BJ (cell line): ENCODE measurements at places on chromosomes 5 and 9. TPM values are rescaled to one million over a fixed set of nuclear protein-coding genes. Genes with fewer than 3 reads are reported as not detected.

Gene MEF2C
- 1.4 and 1.6 TPM in 2 replicates for polyA plus RNA-seq

Gene DCAF12
- polyA plus RNA-seq, result 29.4 and 37.0 TPM in 2 replicates

Gene FAM78A
- 0.37 and 1.1 TPM in 2 replicates for polyA plus RNA-seq

GRCh38 chr5:149745-150485 lies 41.4 kb upstream of the LRRC14B start:
- DNase-seq, result no peak

DNA sequence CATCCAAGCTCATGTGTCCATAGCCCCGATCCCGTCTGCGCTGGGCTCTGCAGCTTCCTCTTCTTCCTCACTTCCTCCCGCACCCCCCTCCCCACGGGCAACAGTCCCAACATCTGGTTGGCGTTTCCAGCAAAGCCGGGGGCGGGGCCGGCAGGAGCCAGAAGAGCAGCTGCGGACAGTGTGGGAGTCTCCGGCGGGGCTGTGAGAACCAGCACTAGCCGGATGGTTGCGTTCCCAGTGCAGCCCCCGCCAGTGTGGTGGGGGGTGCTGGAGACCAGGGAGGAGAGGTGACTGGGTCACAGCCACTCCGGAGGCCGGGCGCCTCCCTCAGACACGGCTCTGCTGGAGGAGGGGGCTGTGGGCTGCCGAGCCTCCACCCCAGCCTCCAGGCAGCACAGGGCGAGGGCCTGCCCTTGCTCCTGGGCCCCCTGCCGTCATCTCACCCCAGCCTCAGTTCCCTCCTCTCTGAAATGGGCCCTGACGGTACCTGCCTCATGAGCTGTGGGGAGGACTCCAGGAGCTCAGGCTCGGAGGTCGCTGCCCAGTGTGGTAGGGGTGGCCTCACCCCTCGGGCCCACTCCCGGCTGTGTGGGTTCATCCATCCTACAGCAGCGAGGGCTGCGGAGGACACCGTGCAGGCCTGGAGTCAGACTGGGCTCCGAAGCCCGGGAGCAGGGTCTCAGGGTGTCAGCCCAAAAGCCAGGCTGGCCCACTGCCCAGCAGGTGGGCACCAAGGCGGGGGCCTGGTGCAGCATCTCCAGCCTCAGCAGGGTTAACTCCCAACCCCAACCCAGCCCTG lies 41.5 kb upstream of the NOTCH1 start:
- DNase-seq, result no peak

DNA sequence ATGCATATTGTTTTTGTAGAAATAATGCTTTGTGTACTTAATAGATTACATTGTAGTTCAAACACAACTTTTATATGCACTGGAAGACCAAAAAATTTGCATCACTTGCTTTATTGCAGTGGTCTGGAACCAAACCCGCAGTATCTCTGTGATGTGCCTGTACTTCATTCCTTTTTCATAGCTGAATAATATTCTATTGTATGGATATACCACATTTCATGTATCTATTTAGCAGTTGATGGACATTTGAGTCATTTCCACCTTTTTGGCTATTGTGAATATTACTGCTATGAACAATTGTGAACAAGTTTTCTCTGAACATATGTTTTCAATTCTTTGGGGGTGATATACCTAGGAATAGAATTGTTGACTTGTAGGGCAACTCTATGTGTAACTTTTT lies 40.1 kb downstream of the ITGA1 start:
- no peak for DNase-seq

DNA sequence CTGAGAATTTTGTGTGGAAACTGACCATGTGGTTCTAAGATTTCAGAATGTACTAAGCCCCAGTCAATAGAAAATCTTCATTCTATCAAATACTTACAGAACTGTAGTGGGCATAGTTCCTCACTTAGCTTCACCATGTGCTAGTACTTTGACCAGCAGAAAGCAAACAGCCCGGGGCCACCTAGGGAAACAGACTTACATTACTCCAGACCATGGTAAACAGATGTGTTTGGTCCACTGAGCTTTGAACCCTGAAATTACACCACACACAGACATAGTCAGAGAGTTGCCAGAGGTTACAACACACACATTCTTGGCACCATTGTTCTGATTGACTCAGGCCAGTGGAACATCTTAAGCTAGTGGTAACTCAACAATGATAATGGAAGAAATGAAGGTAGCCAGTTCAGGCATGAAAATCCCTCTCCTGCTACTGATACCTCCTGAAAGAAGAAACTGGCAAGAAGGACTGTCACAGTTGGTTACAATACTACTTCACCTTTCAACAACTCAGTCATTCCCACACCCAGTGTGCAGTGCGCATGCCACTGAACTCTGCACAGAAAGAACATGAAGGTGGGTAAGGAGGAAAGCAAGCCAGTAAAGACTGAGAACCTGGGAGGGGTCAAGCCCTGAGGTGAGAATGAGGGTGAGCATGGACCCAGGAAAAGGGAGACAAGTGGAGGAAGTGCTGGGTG lies 18.7 kb upstream of the LECT2 start:
- DNase-seq, result peak; percentile 66

Gene SH3GL2
- polyA plus RNA-seq, result 1.7 and 1.9 TPM in 2 replicates

- DNase-seq, result no peak
Observed at GRCh38 chr5:125033602-125034001, 287.2 kb upstream of the ZNF608 start.

GRCh38 chr5:93320920-93321445 lies 260.0 kb downstream of the NR2F1-AS1 start:
- DNase-seq, result no peak

- DNase-seq, result no peak
Observed at GRCh38 chr5:122864400-122864799, 19.0 kb downstream of the SNX24 start.

Gene BSPRY
- not detected in 2 replicates for polyA plus RNA-seq

GRCh38 chr5:61386045-61386800 lies 54.2 kb downstream of the ZSWIM6 start:
- DNase-seq, result no peak

GRCh38 chr9:81522716-81523551 lies 166.4 kb downstream of the TLE1 start:
- peak; percentile 12 for DNase-seq
